ENCODE measurements at places on chromosomes 1 and 21.
A peak's percentile ranks its signal among the peaks of the same experiment; 100 is the strongest.

DNA sequence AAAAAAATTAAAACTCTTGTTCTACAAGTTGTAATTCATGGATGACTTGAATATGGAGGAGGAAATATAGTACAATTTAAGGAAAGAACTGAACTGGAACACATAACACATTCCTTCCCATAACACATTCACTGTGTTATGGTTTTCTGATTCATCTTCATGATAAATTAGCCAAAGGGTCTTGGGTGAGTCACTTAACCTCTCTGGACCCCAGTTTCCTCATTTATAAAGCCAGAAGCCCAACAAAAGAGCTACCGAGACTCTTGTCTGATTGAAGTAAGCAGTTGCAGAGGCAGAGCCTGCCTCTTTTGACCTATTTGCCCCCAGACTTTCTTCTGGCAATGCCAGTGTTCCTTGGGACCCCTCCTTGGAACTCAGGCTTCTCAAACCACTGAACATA is 161.9 kb upstream of the KCTD3 start:
- no peak for DNase-seq

DNA sequence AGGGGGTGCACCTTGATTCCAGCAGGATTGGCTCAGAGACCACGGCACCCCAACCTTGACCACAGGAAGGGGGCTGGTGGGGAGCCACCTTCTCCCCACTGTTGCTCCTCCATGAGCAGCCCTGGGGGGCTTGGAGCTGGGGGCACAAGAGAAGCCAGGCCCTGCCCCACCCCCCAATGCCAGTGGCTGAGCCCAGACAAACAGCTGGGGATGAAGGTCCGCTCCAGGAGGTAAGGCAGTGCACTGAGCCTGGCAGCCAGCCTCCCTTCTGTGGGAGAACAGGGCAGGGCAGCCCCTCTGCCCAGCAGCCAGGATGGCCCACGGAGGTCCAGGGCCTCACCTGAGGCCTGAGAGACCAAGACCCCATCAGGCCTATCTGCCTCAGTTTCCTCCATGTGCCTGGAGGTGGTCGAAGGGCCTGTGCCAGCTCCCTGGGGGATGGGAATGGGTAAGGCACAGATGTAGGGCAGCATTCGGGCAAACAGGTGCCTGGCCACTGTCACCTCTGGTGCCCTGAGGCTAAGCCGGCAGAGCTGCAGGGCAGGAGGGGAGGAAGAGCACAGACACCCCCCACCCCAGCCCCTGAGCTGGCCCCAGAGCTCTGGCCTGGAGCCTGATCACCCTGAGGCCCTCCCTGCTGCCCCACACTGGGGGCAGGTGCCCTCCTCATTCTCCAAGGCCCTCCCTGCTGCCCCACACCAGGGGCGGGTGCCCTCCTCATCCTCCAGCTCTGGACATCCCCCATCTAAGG is 7.1 kb downstream of the ITGB2 start:
- no peak for DNase-seq

DNA sequence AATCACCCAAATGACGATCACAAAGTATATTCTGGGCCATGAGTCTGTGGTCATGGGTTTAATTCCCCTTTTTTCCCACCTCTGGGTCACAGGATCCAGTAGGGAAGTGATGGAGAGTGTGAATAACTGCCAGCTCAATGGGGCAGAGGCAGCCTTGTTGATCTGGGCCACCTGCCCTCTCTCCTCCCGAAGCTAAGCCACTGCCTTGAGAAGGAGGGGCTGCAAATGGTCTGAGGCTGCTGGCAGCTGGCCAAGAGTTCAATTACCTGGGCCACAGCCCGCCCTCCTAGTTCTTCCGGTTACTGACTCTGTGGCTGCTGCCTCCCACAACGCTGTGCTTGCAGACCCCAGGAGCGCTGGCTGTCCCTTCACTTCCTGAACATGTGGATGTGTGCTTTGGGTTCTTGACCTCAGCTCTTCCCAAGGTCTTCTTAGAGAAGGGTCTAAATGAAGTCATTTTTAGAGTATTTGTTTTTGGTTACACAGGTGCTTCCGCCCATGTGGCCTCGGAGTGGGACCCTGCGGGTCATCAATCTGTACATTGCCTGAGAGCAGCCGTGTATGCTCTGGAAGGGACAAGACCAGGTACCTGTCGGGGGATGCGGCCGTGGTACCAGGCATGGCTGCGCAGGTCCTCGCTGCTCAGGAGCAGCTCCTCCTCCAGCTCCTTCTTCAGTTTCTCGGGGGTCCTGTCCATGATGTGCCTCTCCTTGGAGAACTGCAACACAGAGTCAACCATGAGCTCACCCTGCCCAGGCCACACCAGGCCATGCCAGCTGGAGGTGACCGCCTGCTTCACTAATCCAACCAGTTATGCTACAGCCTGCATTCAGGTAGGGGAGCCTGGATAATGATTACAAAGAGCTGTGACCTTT is 89.7 kb downstream of the BCAR3 start:
- peak; percentile 87 for DNase-seq

GRCh38 chr21:42835211-42835610 is 44.1 kb downstream of the WDR4 start:
- no peak for DNase-seq

GRCh38 chr1:21573971-21574465 is 64.8 kb downstream of the ALPL start:
- DNase-seq = peak; percentile 32

DNA sequence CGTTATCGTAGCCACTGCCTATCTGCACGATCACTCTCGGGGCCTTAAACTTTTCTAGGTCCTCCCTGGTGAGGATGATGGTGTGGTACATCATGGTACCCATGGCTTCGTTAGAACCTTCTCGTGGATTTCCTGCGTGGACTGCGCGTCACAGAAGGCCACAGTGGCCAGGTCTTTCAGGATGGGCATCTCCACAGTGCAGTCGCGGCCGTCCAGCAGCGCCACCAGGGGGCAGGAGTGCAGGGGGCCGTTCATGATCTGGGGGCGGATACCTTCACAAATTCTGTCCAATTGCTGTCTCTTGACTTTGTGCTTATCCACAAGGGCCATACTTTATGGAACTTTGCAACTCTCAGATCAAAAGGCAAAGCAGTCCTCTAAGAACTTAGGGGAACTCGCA is 69.6 kb downstream of the WLS start:
- no peak for DNase-seq

DNA sequence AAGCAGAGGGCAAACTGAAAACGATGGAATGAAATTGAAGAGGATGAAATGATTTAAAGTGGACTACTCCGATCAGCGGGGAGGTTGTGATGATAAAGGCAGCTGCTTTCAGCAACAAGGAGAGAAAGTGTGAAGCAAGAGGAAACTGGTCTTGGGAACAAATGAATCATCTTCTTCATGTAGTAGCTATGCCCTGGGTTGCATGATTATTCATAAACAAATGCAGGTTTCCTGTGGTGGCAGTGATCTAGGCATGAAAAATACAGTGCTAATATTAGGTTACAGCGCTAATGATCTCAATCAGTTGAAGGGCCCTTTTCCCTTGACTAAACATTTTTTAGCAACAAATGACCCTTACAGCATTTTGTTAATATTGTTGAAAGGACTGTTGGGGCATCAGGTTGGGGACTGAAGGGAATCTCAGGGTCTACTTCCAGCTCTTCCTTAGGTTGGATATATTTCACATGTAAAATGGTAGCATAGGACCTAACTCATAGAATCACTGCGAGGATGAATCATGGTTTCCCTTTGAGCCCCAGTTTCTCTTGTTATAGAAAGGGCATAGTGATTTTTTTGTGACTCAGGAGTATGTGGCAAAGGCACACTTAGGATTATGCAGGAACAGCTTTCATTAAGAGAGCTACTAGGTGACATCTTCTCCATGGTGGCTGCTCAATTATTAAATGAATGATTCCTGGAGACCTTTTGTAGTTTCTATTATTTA is 1.9 kb upstream of the ZFYVE9 start:
- DNase-seq = no peak

DNA sequence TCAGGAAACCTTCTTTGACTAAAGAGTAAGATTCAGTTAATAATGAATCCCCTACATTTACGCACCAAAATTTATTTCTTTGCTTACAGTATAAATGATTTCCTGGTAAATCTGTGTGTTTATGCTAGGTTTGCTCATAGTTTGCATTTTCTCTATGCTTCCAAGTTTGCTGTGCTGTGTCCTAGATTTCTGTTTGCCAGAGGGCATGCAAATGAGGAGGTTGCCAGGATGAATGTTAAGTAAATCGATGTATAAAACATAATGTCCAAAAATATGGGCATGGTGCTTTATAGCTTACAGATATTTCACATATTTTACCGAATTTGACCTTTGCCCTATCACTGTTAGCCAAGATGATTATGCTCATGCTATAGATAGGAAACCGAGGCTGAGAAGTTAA is 63.8 kb downstream of the TBX19 start:
- DNase-seq = no peak

DNA sequence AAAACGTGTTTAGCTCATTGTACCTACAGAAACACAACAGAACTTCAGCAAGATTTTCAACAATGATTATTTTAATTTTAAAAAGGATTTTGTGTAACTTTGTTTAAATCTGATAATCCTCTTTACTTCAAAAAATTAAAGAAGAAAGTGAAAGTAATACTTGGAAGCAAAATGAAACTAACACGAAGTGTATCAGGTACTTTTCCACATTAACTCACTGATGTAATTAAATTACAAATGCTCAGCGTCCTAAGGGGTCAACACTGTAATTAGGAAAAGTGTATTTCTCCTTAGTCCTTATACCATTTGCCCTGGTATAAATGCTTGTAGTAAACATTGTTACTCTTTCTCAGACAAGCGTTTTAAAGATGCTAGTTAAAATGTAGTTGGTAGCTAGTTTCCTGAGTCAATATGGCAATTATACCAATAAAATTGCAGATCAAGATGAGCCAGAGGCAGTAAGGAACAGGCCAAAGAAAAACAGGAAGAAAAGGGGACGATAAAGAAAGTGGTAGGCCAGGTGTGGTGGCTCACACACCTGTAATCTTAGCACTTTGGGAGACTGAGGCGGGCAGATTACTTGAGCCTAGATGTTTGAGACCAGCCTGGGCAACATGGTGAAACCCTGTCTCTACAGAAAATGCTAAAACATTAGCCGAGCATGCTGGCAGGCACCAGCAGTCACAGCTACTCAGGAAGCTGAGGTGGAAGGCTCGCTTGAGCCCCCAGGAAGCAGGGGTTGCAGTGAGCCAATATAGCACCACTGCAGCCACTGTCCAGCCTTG is 553.0 kb downstream of the SMYD3 start:
- DNase-seq = peak; percentile 8

- DNase-seq = no peak
Observed at GRCh38 chr1:20992322-20993056, 184.2 kb downstream of the EIF4G3 start.

GRCh38 chr1:185157599-185158412 is 839 bp downstream of the SWT1 start:
- peak; percentile 5 for DNase-seq
